ENCODE measurements at places on chromosomes 1 and 21.

- no peak for DNase-seq
Observed at GRCh38 chr1:99675292-99675691, 29.4 kb downstream of the PALMD start.

- no peak for DNase-seq
Observed at GRCh38 chr1:25977801-25978200, 20.1 kb downstream of the PAFAH2 start.

DNA sequence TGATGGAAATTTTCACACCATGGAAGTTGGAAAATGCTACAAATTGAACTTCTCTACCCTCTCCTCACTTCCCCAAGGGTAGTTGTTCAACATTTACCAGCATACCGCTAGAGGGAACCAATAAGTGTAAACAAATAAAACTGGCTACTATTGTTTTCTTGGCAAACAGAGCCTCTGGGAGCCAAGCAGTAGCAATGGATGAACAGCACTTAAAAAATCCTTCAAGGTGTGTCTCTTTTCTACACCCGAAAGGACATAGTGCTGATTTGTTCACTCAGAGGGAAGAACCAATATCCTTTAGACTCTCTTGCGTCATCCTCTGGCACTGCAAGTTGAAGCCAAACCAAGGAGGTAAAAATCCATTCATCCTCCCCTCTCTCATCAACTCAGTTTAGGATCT, 161.5 kb downstream of the TBX15 start:
- DNase-seq: no peak

- DNase-seq: no peak
Observed at GRCh38 chr1:223224465-223224864, 81.4 kb upstream of the TLR5 start.

GRCh38 chr1:246971090-246971721, 36.7 kb downstream of the ZNF695 start:
- DNase-seq: peak; percentile 45

DNA sequence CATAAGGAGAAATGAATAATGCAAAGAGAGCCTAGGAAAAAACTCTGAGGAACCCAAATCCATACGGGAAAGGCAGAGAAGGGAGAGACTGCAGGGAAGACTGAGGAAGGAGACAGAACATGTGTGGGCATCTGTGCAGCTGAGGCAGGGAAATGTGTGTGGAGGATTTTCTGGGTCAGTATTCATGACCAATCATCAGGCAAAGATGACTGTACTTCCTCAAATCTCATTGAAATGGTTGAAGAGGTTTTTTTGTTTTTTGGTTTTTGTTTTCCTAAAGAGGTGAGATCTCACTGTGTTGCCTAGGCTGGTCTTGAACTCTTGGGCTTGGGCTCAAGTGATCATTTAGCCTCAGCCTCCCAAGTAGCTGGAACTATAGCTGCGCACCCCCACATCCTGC, 15.7 kb downstream of the DIP2A start:
- DNase-seq: no peak

GRCh38 chr1:29511436-29511835, 275.1 kb downstream of the PTPRU start:
- DNase-seq: no peak

DNA sequence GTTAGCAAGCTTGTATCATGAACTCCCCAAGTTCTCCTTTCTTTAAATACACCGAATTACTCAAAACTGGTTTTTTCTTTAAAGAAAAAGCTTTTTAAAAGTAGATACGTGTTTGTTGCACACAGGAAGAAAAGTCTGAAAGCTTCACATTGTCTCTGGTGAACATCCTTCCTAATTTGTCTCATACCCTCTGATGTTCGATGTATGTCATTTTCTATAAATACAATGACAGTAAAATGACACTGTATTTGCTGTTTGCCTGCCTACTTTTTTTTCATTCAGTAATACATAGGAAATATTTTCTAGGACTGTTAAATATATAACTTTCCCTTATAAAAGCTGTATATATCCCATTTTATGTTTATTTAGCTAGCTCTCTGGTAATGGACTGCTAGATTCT, 153.9 kb downstream of the GALNT2 start:
- no peak for DNase-seq

DNA sequence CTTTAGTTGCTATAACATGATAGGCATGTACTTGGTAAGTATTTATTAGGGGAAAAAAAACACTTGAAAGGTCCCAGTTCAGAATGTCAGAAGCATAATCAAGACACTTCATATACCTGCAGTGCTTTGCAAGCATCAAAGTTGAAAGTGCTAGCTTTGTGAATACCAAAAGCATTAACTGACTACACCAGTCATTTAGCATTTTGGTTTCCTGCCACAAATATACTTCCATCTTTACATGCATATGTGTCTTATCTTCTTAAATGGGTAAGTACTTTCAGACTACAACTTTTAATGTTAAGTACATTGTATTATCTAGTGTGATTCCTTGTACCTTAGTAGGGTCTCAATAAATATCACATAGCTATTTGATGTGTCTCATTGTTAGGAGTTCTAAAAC, 43.7 kb downstream of the AKT3 start:
- DNase-seq: no peak

- no peak for DNase-seq
Observed at GRCh38 chr1:167212025-167212424, 8.7 kb upstream of the POU2F1 start.

DNA sequence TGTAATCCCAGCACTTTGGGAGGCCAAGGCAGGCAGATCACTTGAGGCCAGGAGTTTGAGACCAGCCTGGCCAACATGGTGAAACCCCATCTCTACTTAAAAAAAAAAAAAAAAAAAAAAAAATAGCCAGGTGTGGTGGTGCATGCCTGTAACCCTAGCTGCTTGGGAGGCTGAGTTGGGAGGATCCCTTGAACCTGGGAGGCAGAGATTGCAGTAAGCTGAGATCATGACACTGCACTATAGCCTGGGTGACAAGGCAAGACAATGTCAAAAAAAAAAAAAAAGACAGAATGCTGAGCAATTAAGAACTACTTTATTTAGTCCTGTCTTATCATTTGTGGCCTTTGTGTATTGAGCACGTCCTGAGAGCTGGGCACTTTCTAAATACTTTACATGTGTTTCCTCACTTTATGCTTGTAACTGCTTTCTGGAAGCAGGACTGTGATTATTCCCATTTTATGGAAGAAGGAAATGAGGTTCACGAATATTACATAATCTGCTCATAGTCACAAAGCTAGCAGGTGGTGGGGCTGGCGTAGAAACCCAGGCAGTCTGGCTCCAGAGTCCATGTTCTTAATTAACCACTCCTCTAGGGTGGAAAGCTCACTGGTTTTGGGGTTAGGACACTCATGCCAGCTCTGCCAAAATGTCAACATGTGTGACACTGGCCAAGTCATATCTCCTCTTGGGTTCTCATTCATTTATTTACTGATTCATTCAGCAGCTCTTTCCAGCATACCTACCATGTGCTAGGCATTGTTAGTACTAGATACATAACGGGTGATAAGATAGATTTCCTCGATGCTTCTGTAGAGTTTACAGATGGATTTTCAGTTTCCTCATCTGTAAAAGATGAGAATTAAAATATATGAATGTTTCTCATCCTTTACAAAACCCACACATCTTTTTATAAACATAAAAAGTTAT, 57.7 kb downstream of the DDR2 start:
- DNase-seq: no peak

GRCh38 chr1:228279722-228280105, 71.9 kb downstream of the OBSCN start:
- no peak for DNase-seq

- no peak for DNase-seq
Observed at GRCh38 chr1:225539069-225539468, 111.2 kb upstream of the LBR start.

- no peak for DNase-seq
Observed at GRCh38 chr1:94698356-94698755, 121.8 kb upstream of the SLC44A3 start.

- DNase-seq: no peak
Observed at GRCh38 chr1:203733009-203733863, 31.7 kb upstream of the LAX1 start.

GRCh38 chr1:93275634-93276295, 69.9 kb upstream of the DR1 start:
- DNase-seq: no peak

DNA sequence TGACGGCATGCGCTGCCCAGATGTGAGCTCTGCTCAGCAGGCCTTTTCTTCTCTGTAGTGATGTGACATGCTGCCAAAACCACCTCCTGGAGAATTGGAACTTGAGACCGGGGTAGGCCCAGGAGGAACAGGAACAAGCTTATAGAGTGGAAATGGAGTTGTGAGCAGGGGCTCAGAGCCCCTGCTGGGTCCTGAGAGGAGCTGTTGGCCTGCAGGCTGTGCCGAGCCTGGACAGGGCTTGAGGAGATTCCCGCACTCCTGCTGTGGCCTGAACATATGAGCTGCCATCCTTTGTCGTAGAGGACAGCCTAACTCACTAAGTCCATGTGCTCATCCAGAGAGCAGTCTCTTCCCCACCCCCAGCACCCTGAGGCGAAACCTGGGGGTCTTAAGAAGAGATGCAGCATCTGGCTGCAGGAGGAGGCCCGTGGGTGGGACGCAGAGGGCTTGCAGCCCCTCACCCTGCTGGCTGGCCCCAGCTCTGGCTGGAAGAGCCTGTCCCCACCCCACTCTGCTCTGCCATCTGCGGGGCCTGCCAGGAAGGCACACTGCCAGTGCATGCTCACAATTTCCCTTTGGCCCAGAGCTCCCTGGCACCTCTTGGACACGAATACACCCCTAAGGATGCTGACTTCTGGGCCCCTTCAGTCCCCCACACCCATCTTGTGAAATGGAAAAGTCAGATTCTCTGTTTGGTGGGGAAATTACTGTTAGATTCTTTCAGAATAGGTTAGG, 42.5 kb downstream of the PTPRF start:
- no peak for DNase-seq

GRCh38 chr1:56310945-56311344, 268.4 kb downstream of the PLPP3 start:
- no peak for DNase-seq

GRCh38 chr1:22238356-22239224, 95.7 kb upstream of the WNT4 start:
- no peak for DNase-seq

GRCh38 chr1:8023287-8023994, 2.7 kb downstream of the ERRFI1 start:
- DNase-seq: no peak

DNA sequence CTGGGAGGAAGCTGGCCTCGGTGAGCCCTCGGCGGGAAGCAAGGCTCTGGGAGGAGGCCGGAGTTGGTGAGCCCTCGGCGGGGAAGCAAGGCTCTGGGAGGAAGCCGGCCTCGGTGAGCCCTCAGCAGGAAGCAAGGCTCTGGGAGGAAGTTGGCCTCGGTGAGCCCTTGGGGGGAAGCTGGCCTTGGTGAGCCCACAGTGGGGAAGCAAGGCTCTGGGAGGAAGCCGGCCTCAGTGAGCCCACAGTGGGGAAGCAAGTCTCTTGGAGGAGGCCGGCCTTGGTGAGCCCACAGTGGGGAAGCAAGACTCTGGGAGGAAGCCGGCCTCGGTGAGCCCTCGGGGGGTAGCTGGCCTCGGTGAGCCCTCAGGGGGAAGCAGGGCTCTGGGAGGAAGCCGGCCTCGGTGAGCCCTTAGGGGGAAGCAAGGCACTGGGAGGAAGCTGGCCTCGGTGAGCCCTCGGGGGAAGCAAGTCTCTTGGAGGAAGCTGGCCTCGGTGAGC, 36.0 kb downstream of the KRTAP10-1 start:
- no peak for DNase-seq

- DNase-seq: no peak
Observed at GRCh38 chr1:33322870-33323585, 2.1 kb upstream of the A3GALT2 start.

DNA sequence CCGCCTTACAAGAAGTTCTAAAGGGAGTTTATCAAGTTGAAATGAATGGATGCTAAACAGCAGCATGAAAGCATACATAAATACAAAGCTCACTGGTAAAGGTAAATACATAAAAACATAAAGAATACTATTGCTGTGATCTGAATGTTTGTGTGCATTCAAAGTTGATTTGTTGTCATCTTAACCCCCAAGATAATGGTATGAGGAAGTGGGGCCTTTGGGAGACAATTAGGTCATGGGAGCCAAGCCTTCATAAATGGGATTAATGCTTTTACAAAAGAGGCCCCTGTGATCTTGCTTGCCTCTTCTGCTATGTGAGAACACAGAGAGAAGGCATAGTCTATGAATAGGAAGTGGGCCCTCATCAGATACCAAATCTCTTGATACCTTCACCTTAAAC, 209.0 kb upstream of the SAMSN1 start:
- DNase-seq: no peak

- no peak for DNase-seq
Observed at GRCh38 chr1:113459279-113459678, 69.0 kb downstream of the MAGI3 start.

GRCh38 chr1:6080469-6080868, 34.8 kb downstream of the KCNAB2 start:
- no peak for DNase-seq

DNA sequence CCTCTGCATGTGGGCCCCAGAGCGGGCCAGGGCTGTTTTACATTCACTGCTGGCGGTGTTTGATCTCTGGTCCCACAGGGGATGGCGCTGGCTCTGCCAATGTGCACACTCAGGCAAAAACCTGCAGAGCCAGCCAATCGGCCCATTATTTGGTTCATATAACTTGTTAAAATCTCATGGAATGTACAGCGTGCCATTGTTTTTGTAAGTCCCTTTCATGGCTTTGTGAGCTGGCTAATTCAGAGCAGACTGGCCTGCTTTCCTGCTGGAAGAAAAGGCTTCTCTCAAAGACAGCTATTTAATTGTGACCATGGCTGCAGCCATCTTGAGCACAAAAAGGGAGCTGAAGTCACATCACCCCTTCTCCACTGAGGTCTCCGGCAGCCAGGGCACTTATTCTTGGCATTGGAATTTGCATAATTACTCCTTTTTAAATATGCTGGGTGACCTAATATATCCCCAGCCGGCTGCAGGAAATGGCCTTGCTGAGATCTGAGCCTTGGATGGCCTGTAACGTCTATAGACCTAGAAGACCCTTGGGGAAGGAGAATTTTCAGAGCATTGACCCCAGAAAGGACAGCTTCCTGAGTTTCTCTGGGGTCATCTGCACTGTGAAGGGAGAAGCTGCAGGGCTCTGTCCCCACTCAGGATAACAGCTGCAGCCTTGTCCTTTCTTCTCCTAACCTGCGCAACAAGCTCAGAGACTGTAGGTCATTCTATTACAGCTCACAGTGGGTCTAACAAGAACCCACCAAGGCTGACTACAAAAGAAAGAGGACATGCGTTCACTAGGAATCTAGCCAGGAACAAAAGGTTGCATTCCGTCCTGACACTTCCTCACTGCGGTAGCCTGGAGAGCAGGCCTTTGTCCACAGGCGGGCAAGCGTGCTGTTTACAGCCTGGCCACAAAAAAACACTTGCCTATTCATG, 45.8 kb downstream of the BCAR3 start:
- DNase-seq: no peak

GRCh38 chr21:45152265-45152746, 77.9 kb downstream of the ADARB1 start:
- peak; percentile 74 for DNase-seq

DNA sequence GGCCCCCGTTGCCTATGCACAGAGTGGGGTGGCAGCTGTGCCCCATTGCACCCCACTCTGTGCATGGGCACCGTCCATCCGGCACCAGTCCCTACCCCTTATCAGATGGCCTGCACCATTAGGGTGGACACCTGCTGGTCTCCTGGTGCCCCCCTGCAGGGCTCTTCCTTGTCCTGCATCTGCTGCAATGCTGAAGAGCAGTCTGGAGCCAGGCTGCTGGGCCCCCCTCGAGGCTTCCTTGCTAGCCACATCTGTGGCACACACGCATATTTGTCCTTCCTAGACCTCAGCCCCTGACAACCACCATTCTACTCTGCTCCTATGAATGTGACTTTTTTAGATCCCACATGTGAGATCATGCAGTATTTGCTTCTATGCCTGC, 56.4 kb downstream of the COL18A1 start:
- DNase-seq: no peak

GRCh38 chr1:117001254-117001927, at the start of gene CD101:
Gene CD101 (plus strand): TSS chr1:117001760. CDS start chr1:117001818, 58 bp downstream.
- peak; percentile 21 for DNase-seq
